Putamen (tissue), 1 donor: ENCODE measurements at places on chromosomes 11 and 22.

GRCh38 chr11:125378571-125378970 is 117.5 kb downstream of the FEZ1 start:
- DNase-seq, result no peak

GRCh38 chr22:49193901-49194465 is 633.7 kb downstream of the BRD1 start:
- DNase-seq, result no peak

DNA sequence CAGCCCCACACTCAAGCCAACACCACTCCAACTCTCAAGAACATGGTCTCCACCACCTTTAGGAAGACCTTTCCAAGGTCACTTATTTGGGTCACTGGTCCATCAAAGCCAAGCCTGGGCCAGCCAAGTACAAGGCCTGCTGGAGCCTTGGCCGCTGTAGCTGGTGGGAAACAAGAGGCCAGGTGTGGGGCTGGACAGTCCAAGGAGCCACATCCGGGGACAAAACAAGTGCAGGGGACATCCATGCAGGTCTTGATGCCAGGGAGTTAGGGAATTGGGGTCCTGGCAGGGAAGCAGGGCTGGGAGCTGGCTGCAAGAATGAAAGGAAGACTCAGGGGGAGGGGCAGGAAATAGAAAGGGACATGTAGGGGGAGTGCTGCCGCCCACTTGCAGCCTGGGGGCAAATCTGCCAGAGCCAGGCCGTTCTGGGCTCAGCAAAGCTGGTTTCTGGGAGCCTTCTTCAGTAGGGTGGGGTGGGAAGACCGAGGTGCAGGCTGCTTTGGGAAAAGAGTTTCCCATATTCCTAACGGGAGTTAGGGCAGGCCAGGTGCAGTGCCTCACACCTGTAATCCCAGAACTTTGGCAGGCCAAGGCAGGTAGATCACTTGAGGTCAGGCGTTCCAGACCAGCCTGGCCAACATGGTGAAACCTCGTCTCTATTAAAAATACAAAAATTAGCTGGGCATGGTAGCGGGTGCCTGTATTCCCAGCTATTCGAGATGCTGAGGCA is 69.5 kb upstream of the ATXN10 start:
- no peak for DNase-seq

GRCh38 chr11:117604336-117604995 is 192.6 kb downstream of the DSCAML1 start:
- DNase-seq, result peak; percentile 56

DNA sequence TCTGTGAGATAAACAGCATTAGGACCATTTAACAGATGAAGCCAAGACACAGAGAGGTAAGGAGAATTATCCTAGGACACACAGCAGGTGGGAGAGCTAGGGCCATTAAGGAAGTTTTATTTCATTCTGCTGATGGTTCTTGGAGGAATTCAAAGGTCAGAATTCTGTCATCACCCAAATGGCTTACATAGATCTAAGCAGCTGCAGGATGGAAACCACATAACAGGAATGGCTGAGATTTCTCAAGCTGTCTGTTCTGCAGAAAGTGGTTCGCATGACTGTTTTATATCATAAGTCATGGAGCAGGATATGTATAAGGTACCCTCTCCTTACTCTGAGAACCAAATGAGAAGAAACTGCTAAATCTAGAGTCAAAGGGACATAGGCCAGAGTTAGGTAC is 163.2 kb upstream of the NARS2 start:
- no peak for DNase-seq

DNA sequence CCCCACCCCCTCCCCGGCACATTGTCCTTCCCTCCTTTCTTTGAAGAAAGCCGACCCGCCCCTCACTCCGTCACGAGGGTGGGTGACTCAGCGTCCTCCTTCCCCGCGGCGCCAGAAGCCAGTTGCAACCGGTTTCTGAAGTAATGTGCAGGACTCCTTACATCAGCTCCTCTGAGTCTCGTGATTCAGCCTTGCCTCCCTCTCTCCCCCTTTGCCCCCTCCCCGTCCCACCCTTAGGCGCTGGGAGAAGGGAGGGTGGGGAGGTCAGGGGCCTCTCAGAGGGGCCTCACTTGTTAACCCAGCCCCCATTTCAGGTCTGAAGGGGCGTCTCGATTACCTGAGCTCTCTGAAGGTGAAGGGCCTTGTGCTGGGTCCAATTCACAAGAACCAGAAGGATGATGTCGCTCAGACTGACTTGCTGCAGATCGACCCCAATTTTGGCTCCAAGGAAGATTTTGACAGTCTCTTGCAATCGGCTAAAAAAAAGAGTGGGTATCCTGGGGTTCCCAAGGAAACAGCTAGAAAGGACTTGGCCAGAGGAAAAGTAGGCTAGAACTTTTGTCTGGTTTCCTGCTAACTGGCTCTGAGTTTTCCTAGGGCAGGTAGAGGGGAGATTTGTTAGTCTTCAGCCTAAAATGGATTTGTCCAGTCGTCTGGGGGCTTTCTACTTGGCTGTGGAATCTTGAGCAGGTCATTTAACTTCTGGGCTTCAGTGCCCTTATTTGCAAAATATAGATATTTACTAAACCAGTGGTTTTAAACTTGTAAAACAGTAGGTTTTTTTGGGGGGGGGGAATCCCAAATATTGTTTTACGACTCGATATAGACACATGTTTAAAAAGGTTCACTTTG is 1.1 kb downstream of the SLC3A2 start:
- peak; percentile 89 for DNase-seq

DNA sequence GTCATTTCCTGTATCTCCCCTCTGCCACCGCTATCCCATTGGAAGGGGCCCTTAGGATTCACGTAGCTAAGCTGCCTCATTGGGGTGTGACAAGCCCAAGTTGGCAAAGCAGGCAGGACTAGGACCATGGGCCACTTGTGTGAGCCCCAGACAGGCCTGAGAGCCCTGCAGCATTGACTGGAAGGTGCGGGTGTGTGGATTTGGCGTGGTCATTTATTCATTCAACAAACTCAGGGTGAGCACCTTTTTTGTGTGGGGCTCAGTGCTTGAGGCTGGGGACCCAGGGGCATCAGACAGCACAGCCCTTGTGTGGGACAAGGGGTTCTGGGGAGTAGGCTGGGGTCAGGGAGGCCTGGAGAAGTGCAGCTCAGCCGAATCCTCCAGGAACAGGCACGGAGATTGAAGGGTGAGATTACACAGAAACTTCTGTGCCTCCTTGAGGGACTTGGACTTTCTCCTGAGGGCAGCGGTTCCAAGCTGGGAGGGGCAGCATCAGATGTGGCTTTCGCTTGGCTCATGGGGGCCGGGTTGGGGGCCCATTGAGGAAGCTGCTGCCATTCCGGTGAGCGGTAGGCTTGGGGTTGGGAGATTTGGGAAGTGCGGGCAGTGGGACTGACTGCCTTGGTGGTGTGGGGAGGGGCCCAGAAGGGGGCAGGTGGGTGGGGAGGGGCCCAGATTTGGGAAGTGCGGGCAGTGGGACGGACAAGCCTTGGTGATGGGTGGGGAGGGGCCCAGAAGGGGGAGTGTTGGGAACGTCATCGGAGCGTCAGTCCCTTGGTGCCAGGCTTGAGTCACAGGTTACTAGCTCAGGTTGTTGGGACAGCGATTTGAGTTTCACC is 11.9 kb downstream of the MGAT3 start:
- no peak for DNase-seq

DNA sequence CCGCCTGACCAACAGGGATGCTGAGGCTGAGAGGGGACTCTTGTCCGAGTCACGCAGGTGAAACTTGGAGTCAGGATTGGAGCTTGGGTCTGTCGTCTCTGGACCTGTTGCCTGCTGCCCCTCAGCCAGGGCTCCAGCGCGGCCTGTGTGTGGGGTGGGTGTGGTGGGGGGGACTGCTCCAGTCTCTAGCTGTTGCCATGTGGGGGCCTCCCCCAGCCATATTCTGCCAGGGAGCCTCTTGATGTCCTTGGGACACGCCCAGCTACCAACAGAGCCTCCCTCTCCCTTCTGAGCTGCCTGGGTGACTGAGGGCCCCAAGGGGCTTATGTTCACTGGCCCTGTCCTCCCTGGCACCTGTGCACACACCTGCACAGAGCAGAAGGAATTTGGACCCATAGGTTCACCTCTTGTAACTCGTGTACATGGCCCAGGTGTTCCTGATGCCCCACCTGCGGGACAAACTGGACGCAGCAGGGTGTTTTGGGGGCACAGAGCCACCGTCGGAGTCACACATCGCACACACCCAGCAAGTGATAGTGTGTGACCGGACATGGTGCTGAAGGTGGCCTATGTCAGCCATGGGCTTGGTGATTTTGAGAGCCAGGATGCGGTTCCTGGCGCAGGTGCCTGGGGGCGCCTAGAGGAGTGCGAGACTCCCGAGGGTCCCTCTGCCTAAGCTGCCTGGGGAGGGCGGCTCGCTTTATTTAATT is 252.3 kb downstream of the TBC1D22A start:
- no peak for DNase-seq

DNA sequence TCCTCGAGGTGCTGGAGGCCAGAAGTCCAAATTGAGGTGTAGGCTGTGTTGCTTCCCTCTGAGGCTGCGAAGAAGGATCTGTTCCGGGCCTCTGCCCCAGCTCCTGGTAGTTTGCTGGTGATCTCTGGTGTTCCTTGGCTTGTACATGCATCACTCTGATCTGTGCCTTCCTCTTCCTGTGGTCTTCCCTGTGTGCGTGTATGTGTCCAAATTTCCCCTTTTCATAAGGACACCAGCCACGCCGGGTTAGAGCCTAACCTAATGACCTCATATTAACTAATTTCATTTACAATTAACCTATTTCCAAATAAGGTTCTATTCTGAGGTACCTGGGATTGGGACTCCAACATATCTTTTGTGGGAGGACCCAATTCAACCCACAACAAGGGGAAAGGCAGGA is 21.5 kb downstream of the RIBC2 start:
- no peak for DNase-seq

DNA sequence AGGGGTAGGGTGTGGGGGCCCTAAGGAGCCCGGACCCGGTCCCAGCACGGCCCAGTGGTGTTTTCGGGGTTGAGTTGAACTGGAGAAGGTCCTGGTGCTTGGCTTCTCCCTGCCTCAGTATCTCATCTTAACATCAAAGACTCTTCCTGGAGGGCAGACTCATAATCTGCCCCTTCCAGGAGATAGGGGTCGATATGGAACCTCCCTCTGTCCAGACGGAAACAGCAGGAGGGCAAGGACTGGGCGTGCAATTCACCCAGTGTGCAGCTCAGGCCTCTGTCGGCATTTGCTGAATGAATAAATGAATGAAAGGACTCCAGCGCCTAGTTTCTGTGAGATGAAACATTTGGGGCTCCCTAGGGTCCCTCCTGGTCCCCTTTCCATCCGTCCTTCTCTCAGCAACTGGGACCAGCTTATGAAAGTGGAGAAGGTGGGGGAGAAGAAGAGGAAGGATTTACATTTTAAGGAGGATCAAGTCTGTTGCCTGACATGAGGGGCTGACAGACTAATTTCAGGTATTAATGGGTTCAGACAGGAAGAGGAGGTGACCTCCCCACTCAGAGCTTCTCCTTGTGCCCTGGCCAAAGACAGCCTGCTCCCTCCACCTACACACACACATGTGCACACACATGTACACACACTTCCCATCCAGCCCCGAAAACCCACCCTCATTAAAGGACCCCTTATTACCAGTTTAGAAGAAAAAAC is 1.1 kb upstream of the SHISA8 start:
- DNase-seq, result no peak

DNA sequence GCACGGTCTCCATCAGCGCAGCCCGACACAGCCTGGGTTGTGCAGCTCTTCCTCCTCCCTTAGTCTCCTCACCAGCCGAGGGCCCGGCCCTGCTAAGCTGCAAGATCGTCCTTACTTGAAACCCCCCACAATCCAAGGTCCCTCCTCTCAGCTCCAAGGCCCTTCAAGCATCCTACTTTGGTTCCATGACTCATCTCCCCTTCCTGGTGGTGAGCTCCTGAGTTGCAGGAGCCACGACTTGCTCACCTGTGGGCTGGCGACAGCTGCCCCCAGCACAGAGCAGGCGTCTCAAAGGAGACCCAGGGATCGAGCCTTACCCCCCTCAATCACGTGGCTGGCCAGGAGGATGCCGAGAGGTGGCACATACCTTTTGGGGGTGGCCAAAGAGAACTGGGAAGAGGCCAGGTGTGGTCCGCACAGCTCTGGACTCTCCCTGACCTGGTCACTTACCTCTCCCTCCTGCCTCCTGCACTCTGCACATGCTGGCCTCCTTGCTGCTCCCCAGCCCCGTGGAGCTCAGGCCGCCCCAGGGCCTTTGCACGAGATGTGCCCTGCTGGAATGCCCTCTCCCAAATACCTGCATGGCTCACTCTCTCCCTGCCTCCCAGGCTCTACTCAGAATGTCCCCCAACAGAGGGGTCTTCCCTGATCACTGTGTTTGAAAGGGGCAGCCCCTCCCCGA is 35.2 kb upstream of the FADD start:
- DNase-seq, result no peak

GRCh38 chr22:43887391-43887790 is 4.4 kb downstream of the PNPLA5 start:
- no peak for DNase-seq

GRCh38 chr11:113817162-113817561 is 37.6 kb downstream of the CLDN25 start:
- no peak for DNase-seq

GRCh38 chr11:77088236-77089003 is 14.2 kb upstream of the OMP start:
- DNase-seq, result no peak

GRCh38 chr11:111393585-111393984 is 14.5 kb upstream of the POU2AF1 start:
- DNase-seq, result no peak

- no peak for DNase-seq
Measured at GRCh38 chr11:76752321-76753143, 30.6 kb upstream of the TSKU start.

DNA sequence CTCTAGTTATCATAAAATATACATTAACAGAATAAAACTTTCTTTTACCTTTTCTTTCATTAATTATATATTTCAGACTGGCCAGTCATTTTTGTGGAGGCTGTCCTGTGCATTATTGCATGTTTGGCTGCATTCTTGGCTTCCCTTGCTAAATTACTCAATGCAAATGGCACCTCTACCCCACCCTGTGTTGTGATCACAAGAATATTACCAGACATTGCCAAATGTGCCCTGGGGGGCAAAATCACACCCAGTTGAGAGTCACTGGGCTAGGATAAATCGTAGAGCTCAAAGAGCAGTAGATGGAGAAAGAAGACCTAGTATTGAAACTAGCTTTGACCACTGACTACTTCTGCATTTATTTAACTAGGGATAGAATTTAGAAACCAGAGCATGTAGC is 1257.8 kb upstream of the TENM4 start:
- no peak for DNase-seq

- DNase-seq, result no peak
Measured at GRCh38 chr11:31509051-31509428, 382 bp downstream of the IMMP1L start.

- no peak for DNase-seq
Measured at GRCh38 chr22:36881504-36882245, 20.9 kb downstream of the NCF4 start.

DNA sequence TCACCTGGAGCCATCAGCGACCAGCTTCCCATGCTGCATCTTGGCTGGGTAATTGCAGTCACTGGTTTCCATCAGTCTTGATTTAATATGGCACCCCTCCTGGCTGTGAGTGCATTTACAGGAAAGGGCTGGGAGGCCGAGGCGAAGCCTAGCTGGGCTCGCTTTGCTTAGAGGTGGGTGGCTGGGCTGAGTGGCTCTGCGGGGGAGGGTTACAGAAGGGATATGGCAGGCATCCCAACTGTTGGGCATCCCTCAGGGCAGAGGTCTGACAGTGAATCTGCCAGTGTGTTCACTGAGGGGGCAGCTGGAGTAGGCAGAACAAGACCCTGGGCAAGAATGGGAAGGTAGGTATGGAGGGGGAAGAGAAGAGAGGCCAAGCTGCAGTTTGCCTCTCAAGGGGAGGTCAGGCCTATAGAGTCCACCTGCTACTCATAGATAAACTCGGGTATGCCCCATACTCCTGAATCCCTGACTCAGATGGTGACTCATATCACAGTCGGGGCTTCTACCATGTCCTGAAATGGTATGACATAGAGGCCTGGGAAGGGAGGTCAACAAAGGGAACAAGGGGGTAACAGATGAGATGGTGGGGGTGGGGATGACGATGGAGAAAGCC is 77.5 kb upstream of the PHOX2A start:
- DNase-seq, result no peak
